ENCODE measurements at places on chromosomes 16 and 17.

- peak; percentile 83 for DNase-seq
These were observed 23.2 kb downstream of the MXRA7 start for GRCh38 chr17:76687298-76688164.

GRCh38 chr16:68660359-68660795, 15.3 kb downstream of the CDH3 start:
- DNase-seq, result no peak

- DNase-seq, result no peak
These were observed 994 bp downstream of the PITPNA start for GRCh38 chr17:1561420-1562175.

DNA sequence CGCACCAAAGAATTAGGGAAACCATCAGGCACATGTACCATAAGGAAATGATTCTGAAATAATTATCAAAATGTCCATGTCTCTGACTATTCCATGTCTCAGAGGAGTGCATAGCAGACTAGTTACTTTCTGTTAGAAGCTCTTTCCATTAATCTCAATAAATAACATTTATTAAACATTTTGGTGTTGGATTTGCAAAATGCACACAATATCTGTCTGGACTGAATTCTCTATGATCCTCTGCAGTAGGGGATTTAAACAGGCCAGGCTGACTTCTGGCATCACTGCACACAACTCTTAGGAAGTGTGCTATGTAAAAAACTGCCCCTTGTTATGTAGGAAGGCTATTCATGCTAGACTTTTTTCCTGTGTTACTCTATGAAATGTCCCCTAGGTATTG, 283.3 kb upstream of the CDH5 start:
- DNase-seq, result no peak

- no peak for DNase-seq
These were observed 4.2 kb downstream of the HID1 start for GRCh38 chr17:74968361-74968780.

GRCh38 chr16:10999300-10999699, 54.9 kb downstream of the CLEC16A start:
- no peak for DNase-seq

GRCh38 chr16:20881503-20881878, 18.7 kb downstream of the DCUN1D3 start:
- no peak for DNase-seq

DNA sequence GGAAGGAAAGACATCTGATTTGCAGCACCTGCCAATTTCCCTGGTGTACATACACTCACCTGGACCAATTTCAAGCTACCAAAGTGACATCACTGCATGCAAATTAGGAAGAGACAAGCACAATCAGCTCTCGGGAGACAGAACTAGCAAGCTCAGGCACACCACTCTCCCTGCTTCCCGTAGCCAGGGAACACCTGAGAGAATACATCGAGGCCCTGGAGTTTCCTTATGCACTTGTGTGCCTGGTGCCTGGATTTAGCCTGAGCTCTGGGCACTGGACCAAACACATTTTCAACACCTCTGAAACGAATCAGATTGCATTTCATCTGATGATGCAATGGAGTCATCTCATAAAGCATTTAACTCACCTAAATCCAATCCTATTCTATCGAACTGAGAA, 110.5 kb downstream of the HS3ST2 start:
- DNase-seq, result no peak

DNA sequence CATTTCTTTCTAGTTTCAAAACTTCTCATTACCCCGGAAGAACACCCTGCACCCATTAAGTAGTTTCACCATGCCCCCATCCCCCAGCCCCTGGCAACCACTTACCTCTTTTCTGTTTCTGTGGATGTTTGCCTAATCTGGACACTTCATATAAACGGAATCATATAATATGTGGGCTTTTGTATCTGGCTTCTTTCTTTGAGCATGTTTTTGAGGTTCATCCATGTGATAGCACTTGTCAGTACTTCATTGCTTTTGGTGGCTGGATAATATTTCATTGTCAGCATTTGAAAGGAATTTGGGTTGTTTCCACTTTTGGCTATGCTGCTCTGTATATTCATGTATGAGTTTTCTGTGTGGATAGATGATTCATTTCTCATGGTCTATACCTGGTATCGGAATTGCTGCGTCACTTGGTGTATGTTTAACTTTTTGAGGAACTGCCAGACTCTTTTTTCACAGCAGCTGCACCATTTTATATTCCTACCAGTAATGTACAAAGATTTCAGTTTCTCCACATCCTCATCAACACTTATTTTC, 30.0 kb upstream of the SLC5A10 start:
- DNase-seq, result no peak

- DNase-seq, result no peak
These were observed 24.7 kb upstream of the AQP8 start for GRCh38 chr16:25192096-25192495.

DNA sequence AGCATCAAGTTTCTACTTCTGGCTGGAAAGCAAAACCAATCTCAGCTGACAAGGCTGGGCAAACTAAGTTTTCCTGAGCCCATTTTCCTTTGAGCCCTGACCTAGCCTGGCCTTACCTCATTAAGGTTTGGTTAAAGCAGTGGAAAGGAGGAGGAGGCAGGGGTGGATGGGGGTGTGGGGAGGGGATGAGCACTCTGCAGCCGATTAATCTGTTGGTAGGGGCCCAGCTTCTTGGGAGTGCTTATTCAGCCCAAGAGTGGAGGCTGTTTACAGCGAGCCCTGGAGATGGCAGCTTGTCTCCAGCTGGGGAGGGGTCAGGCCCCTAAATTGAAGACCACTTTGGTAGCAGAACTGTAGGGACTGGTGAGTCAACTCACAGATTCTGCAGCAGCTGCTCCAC, 12.0 kb downstream of the SMCR8 start:
- no peak for DNase-seq

DNA sequence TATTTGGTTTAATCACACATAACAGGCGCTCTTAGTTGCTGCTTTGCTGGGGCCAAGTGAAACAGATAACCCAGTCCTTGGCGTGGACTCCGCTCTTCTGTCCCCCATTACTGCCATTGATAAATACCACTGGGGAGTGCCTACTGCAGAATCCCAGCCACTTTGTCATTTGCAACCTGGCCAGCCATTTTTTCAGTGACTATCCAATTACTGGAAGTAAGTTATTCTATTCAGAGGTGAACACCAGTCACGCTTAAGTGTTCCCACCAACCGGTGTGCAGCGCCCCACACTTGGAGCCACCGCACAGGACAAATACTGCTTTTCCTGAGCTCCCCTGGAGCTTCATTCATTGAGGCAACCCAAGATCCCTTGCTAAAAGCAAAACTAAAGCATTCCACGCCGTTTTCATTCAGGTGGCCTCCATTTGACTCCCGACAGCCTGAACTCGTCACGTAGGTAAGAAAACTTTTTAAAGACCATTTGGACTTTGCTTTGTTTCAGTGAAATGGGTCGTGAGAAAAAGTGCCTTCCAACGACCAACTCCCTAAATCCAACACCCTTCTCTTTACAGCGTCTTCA, 1.8 kb downstream of the USP7 start:
- DNase-seq, result no peak

DNA sequence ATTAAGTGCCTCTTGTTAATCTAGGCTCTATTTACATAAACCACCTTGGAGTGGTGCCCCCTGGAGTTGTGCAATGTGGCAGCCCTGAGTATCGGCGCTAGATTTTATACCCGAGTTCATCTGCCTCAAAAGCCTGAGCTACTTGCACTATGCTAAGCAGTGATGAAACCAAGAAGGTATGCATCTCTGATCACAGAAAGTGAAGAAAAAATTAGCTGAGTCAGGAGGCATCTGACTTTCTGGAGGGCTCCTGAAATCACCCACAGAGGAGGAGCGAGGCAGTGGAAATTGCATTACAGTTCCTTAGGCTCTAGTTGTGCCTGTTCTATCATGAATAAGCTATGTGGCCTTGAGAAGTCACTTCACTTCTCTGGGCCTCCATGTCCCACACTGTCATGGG, 80.3 kb upstream of the PSMD7 start:
- no peak for DNase-seq

- no peak for DNase-seq
These were observed 7.4 kb upstream of the TNRC6C start for GRCh38 chr17:77951123-77951522.

- peak; percentile 90 for DNase-seq
These were observed 29.2 kb upstream of the LRRC75A start for GRCh38 chr17:16521070-16521727.

- DNase-seq, result no peak
These were observed 430.4 kb downstream of the WWOX start for GRCh38 chr16:78529881-78530280.

DNA sequence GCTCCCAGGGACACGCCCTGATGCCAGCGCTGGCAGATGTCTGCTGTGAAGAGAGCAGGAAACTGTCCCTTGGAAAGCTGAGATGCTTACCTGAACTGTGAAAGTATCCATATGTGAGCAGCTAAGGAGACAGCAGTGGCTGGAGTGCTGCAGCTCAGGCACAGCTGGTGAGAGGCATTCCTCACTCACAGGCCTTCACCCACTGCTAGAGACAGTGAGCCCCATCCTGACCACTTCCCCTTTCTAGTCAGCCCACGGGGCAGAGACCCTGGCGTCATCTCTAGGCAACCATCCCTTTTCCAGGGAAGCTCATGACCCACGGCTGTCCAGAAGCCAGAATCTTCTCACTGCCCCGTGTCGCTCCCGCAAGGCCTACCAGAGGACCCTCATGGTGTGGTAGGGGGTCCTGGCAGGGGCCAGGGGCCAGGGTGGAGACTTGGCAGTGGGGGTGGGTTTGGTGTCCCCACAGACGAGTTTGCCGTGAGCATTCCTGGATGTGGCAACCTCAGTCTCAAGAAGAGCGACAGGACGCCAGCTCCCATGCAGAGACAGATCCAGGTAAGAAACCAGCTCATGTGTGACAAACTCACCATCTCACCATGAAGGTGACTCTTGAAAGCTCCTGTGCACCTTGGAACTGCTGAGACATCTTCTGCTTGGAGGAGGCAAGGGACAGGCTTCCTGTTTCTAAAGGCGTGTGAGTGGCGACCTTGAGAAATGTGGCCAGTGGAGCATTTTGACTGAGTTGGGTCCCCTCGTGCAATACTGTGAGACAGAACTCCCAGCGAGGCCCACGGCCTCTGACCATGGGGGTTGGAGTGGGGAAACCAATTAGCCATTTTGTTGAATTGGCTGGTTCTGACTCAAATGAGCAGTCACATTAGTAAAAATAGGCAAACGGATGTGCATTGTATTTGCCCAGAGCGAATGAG, at the start of gene SCIMP:
Gene SCIMP, minus strand, starts transcription at position 216 of the 932 bp plus-strand sequence. Its CDS starts 105 bp downstream, at position 111.
- peak; percentile 37 for DNase-seq

GRCh38 chr16:84414789-84415326, 46.5 kb downstream of the ATP2C2 start:
- DNase-seq, result no peak

DNA sequence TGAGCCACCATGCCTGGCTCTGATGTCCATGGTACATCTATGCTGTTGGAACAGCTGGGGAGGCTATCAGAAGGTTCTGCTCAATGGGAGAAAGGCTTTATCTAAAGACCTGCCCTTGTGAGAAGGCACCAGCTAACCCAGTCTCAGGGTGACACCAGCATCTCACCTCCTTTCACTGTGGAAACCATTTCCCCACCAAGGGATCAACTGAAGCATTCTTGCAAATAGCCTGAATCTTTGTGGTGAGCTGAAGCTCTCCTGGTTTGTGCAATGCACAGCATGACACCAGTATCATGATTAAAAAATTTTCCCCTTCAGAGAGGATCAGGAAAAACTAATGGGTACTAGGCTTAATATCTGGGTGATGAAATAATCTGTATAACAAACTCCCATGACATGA, 5.1 kb downstream of the CCL18 start:
- DNase-seq, result no peak

- DNase-seq, result no peak
These were observed 3.4 kb downstream of the ABCA9 start for GRCh38 chr17:69057280-69057679.

- no peak for DNase-seq
These were observed 11.6 kb downstream of the COTL1 start for GRCh38 chr16:84606081-84606875.

DNA sequence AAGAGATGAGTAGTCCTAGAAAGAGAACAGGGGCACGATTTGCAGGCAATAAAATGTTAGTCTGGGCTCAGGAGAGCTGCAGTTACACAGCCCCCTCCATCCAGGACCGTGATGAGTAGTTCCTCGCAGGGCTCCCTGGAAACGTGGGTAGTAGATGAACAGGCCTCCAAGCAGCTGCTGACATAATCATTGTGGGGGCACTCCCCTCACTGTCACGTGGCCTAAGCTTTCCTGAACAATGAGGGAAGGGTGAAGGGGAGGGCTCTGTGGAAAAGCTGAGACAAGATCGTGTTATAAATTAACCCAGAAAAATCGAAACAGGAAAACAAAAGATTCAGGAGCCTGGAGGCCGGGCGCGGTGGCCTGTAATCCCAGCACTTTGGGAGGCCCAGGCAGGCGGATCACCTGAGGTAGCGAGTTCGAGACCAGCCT, 1.3 kb upstream of the PER1 start:
- peak; percentile 92 for DNase-seq
